ENCODE measurements at places on chromosomes 7 and 10. TPM values are rescaled to one million over a fixed set of nuclear protein-coding genes. Genes with fewer than 3 reads are reported as not detected.

DNA sequence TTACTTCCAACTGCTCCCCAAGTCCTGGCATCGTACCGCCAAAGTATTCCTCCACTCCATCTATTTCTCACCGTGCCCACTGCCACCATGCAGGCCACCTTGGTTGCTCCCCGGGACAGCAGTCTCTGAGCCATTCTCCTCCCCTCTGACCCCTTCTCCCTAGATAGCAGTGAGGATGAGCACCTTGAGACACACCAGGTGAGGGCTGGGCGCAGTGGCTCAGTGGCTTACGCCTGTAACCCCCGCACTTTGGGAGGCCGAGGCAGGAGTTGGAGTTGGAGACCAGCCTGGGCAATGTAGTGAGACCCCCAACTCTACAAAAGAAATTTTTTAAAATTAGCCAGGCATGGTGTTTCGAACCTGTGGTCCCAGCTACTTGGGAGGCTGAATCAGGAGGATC, 4.2 kb downstream of the SLC29A4 start:
- no peak for DNase-seq

SCRN1 gene
- 46.7 TPM for total RNA-seq

- DNase-seq = no peak
These were observed 57.6 kb downstream of the MKI67 start for GRCh38 chr10:128068398-128069285.

GRCh38 chr7:78563191-78563590, 764.6 kb downstream of the PHTF2 start:
- no peak for DNase-seq

DNA sequence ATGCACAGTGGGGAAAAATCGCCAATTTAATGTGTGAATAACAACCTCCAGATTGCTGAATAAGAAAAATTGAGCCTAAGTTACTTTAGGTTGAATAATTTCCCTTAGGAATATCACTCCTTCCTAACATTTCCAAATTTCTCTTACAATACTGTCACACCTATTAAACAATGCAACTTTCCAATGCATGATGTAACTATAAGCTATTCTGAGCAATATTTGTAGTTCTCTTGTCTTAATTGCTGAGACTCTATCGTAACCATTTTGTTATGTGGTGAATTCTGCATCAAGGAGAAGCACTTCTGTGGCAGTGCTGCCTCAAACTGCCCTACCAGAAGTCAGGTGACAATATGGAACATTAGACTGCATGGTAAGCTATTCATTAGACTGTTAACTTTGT, 386.7 kb upstream of the LRRN3 start:
- no peak for DNase-seq
